ENCODE measurements at places on chromosomes 5 and 9.

- DNase-seq = no peak
These were observed 13.5 kb downstream of the FBP1 start for GRCh38 chr9:94625835-94626234.

DNA sequence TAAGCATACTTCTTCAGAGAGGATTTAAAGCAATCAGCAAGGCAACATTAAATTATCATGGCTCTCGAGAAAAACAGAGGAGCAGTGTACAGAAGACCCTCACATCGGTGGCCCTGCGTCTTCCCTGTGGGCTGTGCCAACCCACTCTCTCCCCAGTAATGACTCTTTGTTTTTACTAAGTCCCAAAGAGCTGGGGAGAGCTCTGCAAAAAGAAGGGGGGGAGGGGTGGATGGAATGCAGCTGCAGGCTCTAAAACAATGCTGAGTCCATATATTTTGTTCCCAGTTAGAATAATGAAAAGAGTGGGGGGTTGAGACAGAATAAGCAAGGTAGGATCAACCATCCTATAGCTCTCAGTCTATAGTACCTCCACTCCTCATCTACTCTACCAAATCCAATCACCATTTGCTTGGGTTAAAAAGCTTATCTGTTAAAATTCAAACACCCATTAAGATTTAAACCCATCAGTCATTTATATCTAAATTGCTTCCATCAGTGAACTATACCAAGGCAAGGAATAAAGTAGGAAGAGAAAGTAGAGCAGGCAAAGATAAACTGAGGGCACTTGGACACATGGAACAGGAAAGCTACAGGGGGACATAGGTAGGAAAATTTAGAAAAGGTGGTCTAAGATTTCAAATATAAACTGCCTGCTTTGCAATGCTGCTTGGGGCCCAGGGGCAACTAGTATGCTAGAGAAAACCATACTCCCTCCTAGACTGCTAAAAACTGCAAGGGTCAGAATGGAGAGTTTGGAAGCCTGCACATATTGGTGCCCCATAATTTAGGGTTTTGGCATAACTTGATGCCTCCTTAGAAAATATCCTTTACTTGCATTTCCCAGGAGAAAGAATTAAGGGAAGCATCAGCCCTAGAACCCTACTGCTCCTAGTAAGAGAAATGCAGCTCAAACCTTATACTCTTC lies 20.6 kb downstream of the ELL2 start:
- DNase-seq = no peak

GRCh38 chr5:169173372-169173771 lies 127.6 kb downstream of the SLIT3 start:
- DNase-seq = no peak

DNA sequence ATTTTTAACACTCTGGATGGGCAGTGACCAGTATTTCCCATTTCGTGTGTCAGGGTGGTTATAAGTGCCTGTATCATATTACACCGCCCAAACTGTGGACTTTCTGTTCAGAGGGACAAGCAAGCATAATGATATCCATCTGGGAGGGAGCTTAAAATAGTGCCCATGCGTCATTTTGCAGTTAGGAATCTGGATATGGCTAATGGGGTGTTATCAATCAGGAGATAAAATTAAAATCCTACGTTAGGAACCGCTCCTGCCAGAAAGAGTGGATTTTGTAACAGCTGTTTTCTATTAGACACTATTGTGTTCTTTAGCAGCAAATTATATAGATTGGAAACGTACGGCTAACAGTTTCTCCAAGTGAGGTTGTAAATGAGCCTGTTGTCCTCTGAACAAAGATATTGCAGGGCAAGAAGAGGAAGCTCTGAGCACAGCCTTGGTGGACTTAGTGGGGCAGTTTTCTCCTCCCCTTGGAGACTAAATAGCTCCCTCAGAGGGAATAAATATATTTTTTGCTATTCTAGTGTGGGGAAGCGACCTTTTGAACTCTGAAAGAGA lies 160.4 kb downstream of the SPATA31D1 start:
- DNase-seq = no peak

DNA sequence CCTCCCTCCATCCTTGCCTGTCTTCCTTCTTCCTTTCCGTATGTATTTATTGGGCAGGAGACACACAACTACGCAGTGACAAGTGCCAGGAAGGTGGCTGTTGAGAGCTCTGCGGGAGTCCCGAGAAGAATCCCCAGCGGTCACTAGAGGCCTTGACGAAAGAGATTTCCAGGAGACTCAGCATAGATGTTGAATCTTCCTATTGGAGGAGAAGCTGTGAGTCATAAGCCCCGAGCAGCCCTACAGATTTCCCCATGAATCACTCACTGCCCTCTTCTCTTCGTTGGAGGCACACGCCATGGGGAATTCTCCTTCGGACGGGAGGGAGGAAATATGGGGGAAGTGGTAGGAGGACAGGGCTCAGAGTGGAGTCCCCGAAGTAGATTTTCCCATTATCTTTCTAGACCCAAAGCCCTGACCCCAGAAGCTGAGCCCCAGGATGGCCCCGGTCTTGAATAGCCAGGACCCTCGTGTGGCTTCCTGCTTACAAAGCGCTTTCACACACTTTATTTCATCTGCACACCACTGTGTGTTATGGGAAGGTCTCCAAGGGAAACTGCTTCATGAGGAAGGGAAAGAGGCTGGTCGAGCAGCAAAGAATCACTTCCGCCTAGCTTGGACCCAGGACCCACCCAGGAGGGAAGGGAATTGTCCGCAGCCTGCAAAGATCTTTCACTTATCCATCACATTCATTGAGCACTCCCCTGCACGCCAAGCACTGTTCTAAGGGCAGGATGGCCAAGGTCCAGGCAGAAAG lies 12.7 kb downstream of the DUSP1 start:
- DNase-seq = no peak

GRCh38 chr5:23025629-23026233 lies 172.6 kb upstream of the CDH12 start:
- no peak for DNase-seq

- no peak for DNase-seq
These were observed 335.3 kb upstream of the ADAMTS16 start for GRCh38 chr5:4804691-4805360.

DNA sequence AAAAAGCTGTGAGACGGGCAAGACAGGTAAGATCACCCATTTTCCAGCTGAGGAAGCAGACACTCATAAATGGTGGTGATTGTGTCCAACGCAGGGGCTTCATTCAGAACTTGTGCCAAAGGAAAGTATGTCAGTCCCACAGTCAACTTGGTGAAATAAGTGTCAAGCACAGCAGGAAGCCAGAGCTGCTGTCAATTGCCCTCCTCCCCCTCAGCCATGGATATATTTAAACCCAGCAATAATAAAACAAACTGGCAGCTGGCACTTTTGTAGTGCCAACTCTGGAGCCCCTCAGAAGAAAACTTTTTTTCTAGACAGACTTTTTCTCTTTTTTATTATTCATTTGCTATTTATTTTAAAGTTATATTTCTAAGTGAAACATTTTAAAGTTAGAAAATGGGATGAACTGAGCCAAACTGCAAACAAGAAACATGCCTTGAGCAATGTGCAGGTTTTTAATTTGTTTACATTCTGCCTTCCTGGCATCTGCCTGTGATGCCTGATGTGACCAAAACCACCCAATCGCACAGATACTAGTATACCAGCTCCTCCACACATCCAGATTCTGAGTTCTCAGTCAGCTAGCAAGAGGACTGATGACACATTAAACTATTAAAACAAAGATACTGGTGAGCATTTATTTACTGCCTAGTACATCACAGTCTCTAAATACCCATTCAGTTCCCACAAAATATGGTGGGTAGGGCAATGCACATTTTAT lies 17.0 kb downstream of the DMAC1 start:
- no peak for DNase-seq

- DNase-seq = no peak
These were observed 206.1 kb downstream of the RGS3 start for GRCh38 chr9:113669522-113670115.

- DNase-seq = no peak
These were observed 167.5 kb downstream of the HACD4 start for GRCh38 chr9:20863945-20864344.

DNA sequence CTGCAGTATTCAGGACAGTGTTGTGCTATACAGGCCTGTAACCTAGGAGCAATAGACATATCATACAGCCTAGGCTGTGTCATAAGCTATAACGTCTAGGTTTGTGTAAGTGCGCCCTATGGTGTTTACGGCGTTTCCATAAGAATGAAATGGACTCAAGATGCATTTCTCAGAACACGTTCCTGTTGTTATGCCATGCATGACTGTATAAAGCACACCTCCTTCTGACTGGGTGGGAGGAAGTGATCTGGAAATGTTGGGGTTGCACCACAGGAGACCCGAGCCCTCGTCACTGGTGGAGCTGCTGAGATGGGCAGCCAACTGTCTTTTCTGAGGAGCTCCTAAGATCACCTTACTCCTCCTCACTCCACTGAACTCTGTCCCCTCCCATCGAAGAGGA lies 391.3 kb upstream of the DAP start:
- DNase-seq = no peak

- no peak for DNase-seq
These were observed 89.8 kb downstream of the CACNA1B start for GRCh38 chr9:137967280-137967953.

DNA sequence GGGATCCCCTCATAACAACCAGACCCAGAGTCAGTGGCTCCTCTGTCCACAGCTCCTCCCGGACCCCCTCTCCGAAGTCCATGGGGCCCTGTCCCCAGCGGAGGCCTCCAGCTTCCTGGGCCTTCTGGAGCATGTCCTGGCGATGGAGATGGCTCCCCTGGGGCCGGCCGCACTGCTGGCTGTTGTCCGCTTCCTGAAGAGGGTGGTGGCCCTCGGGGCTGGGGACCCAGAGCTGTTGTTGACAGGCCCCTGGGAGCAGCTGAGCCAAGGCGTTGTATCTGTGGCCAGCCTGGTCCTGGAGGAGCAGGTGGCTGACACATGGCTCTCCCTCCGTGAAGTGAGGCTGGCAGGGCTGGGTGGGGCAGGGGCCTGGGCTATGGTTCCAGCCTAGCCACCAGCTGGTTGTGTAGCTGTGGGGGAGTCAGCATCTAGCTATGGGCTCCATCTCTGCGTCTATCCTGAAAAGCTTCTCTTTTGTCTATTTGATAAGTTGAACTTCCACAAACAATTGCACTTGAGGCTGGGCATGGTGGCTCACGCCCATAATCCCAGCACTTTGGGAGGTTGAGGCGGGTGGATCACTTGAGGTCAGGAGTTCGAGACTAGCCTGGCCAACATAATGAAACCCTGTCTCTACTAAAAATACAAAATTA lies 4.7 kb downstream of the ADGRD2 start:
- no peak for DNase-seq

DNA sequence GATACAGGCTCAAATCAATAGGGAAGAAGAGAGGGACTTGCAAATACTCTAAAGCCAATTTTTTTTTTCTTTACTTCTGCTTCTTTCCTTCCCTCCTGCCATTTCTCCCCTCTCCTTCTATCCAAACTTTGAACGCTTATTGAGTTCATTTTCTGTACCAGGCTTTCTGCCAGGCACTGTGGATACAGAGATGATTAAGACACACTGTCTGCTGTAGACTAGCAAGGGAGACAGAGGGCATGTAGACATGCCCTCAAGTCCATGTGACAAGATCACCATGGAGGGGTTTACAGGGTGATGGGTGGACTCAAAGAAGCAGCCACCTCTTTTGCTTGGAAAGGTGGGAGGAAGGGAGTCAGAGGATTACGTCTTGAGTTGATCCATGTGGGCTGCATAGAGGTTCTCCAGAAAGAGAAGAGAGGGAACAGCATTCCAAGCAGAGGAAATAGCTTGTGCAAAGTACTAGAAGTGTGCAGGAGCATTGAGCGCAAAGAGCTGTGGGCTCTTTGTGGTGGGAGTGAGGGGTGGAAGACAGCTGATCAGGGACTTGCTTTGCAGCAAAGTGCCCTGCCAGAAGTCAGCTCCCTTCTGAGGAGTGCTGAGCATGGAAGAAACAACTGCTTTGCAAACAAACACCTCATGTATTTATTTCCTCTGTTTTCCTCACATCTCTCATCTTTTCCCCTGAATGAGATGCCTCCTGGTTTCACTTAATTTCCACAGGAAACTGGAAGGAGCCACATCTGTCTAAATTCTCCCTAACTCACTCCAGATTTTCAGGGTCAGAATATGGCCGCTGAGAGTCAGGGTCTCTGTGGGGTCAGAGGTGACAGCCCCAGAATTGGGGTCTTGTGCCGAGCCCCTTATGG lies 64.4 kb upstream of the COL15A1 start:
- DNase-seq = no peak

DNA sequence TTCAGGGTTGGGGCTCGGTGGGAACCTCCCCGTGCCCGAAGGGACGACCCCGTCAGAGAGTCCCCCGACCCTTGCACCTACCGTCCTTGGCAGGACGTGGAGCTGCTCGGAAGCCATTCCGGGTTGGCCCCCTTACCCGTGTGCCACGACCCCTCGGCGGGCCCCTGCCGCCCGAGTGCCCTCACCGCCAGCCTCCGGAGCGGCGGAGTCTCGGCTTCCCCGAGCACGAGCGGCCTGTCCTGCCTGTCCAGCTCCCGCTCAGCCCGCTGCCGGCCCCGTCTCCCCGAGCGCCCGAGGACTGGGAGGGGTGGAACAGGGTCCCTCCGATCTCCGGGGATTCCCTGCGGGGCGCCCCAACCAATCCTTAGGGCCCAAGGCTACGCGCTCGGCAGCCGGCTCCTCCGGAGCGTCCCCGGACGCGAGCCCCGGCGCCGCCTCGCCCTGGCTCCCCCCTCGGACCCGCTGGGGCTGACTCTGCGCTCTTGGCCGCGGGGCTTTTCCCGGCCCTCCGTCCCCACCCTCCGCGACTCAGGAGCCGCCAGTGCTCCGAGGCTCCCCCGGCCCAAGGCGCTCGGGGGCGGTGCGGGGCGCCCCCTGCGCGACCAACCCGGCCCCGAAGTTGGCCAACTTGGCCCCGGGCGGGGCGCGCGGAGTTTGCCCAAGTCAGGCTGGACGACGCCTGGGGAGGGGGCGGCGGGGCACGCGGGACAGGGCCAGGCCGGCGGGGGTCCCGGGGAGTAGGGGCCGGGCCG lies 654 bp downstream of the ADAMTS2 start:
- DNase-seq = no peak

DNA sequence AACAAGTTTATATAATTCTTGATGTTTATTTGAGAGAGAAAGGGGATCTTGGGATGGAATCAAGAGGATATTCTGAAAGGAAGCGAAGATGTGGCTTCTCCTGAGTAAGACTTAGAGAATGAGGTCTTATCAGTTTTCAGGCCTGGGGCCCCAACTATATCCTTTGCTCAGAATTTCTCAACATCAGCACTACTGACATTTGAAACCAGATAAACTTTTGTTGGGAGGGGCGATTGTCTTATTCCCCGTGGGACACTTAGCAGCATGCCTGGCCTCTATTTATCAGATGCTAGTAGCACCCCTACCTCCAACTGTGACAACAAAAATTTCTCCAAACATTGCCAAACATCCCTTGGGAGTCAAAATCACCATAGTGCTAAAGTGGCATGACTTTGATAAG lies 567.7 kb downstream of the MAT2B start:
- DNase-seq = no peak

DNA sequence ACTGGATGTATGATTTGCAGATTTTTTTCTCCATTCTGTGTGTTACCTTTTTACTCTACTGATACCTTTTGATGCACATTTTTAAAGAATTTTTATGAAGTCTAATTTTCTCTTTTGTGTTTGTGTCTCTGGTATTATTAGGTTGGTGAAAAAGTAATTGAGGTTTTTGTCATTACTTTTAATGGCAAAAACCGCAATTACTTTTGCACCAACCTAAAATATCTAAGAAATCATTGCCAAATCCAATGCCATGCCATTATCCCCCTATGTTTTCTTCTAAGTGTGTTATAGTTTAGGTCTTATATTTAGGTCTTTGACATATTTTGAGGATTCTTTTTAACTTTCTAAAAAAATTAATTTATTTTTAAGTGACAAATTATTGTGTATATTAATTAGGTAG lies 43.4 kb upstream of the STARD4 start:
- DNase-seq = no peak

GRCh38 chr9:127277099-127277498 lies 12.5 kb downstream of the GARNL3 start:
- DNase-seq = no peak

- DNase-seq = no peak
These were observed 1.3 kb downstream of the PTRH1 start for GRCh38 chr9:127714020-127714750.

Data from stimulated activated CD4-positive, alpha-beta T cell treated with anti-CD3 and anti-CD28 coated beads, Interleukin-4, amount 100 ng/mL, for 4 hours (primary cell).